ENCODE measurements at places on chromosomes 5 and 9.

DNA sequence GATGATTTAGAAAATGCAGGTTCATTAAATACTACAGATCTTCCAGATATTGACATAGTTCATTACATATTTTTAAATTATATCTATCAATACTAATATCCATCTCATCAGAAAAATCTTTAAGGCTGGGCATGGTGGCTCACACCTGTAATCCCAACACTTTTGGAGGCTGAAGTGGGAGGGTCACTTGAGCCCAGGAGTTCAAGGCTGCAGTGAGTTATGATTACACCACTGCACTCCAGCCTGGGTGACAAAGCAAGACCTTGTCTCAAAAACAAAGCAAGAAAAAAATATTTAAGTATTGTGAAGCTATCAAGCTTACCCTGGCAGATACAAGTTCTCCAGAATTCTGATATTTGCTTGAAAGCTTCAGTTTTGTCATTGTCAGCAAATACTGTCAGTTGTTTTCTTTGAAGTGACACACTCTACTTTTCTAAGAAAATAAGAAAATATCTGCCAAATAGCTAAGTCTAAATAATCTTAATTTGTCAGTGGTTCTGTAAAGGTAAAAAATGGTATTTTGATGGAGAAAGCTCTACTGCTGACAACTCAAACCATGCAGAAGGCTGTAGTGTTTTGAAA, 14.9 kb downstream of the LYRM7 start:
- DNase-seq, result no peak

GRCh38 chr9:33329979-33330378, 39.7 kb downstream of the NFX1 start:
- no peak for DNase-seq

DNA sequence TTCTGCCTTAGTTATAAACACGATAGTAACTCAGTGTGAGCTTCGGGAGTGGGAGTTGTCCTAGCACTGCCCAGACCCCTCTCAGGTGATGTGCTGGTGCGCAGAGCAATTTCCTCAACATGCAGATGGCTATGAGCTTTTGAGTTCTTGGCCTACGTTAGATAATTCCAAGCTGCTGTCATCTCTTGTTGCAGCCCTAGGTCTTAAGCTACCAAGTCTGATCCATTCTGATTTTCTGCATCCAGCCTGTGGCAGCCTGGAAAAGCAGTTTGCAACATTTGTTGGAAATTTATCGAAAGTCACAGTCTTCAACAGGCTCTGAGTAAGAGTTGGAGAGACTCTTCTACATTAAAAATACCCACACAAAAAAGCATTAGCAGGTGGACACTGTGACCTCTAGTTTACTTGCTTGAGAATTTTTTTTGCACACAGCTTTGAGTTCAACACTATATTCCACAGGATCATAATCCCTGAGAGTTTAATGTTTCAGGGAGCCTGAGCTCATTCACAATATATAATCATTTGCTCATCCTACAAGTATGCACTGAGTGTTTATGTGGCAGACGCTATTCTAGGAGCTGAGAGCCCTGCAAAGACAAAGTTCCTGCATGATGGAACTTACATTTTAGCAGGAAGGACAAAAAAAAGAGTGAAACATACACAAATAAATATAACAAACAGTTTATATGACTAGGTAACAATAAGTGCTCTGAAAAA, 91.6 kb downstream of the UBE2QL1 start:
- no peak for DNase-seq

DNA sequence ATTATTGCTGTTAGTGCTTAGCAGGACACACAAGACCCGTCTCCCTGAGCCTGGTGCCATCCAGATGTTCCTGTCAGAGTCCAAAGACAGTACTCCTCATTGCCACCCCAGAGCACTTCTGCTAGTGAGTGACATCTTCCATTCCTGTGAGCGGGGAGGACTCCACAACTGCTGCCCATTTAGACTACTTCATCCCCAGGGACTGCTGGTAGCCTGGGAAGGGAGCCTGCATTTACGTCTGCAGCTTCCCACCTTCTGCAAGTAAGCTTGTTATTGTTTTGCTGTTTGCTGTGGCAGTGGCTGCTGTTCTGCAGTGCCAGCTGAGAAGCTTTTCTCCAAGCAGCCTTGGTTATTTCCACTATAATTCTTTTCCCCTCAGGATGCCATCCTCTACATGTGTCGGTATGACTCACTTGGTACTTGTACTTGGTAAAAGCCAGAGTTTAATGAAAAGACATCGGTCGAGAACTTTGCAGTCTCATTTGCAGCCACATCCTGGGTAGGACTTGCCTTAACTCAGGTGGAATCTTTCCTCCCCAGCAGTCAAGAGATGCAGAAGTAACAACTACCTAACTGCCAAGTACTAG, 10.6 kb upstream of the MAP1B start:
- DNase-seq, result no peak

GRCh38 chr5:34452170-34452828, 203.8 kb upstream of the RAI14 start:
- no peak for DNase-seq

DNA sequence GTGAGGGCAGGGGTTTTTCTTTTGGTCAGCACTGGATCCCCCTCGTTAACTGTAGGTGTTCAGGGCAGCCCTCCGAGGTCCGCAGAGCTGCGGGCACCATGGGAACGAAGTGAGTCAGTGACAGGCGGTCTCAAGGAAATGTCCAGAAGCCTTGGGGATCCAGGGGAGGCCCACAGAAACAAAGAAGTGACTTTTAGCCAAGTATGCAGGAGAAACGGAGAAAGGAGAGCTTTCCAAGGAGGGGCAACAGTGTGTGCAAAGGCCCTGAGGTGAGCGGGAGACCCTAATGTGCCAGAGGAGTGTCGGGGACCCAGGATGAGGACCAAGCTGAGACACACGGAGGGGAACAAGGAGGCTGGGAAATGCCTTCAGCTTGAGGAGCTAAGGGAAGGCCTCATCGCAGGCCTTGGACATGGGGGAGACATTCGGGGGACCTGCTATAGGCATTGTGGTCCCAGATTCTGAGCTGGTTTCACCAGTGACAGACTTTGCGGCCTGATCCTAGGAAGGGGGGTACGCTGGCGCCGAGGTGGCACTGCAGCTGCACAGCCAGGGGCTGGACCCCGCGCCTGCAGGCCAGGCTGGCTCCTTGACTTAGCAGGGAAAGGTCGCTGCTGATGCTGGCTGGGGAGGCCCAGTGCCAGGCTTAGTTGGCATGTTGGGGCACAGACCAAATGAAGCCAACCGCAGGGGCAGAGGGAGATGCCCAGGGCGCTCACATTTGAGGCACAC, 3.3 kb downstream of the LTC4S start:
- peak; percentile 20 for DNase-seq

DNA sequence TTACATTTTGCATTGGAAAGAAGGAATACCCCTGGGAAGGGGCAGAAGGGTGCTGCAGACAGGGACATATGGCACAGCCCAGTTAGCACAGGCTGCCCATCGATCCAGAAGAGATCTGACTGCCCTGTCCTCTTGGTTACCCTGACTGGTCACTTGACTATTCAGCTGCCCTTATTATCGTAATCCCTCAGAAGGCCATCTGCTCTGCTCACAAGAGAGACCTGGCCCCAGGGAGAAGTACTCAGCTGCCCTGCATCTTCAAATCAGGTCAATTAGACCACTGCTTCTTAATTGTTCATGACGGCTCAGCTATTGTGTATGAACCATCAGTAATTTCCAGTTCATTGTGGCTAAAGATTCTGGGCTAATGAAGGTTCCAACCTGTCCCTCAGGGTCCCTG, 345.0 kb downstream of the TLE1 start:
- DNase-seq, result no peak

DNA sequence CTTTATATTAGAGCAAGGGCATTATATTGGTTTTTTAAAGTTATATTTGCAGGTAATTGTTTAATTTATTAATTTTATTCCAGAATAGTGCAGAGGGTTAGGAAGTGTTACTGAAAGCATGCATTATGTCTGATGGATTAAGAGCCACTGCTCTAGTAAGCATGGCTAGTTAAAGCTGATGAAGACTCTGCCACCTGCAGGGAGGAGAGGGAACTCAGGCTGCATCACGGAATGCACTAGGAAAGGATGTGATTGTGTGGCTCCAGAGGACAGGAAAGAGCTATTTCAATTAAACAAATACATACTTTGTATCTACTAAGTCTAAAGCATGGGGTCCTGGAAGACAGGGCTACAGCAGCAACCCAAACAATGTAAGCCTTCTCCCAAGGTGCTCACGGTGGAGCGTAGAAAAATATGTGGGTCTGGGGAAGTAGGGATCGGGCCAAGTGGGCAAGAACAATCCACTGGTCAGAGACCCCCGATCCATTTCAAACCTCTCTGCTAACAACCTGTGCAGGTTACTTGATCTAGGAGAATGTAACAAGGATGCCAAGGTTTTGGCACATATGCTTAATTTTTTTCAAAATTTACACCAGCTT, 15.3 kb upstream of the GRXCR2 start:
- peak; percentile 86 for DNase-seq

DNA sequence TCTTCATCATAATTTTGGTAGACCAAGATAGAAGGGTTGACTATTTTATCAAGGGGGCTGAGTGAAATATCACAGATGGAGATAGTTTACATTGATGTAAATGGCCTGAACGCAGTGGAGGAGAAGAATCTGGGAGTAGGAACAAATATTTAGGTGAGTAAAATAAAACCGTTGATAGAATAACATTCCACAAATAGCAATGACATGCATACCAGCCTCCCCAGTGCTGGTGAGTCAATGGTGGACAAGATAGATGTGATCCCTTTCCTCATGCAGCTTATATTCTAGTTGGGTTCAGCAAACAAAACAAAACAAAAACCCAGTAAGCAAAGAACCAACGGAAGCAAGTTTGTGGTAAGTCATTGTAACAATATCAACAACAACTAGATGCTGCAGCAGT, 385.2 kb downstream of the FAM170A start:
- no peak for DNase-seq

DNA sequence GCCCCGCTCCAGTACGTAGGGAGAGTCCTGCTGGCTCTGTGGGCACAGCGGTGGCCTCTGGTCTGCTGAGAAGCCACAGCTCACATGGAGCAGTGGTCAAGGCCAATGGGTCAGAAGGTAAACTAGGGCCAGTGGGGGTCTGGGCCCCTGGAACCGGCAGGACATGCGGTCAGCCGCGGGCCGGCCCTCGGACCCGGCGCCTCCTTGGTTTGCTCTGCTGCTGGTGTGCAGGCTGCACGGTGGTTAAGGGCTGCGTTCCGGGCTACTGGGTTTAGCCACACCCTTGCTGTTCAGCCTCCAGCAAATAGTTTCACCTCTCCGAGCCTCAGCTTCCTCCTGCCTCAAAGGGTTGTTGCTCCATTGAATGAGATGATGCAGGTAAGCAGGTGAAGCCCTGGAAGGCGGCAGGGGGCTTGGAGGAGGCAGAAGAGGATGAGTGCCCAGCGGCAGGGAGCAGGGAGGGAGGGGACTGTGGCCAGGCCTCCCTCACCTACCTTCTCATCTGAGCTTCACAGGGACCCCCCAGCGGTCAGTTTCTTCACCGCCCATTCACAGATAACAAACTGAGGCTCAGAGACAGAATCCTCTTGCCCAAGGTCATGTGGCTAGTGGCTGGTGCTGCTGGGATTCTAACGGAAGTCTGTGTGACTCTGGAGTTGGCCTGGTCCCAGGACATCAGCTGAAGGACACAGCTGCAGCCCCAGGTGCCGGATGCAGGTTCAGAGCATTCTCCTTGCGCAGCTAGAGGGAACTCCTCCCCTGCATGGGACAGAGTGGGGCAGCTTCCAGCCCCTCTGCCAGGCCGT, 3.7 kb upstream of the COL5A1 start:
- no peak for DNase-seq

GRCh38 chr5:140007311-140007710, 35.8 kb downstream of the NRG2 start:
- no peak for DNase-seq

DNA sequence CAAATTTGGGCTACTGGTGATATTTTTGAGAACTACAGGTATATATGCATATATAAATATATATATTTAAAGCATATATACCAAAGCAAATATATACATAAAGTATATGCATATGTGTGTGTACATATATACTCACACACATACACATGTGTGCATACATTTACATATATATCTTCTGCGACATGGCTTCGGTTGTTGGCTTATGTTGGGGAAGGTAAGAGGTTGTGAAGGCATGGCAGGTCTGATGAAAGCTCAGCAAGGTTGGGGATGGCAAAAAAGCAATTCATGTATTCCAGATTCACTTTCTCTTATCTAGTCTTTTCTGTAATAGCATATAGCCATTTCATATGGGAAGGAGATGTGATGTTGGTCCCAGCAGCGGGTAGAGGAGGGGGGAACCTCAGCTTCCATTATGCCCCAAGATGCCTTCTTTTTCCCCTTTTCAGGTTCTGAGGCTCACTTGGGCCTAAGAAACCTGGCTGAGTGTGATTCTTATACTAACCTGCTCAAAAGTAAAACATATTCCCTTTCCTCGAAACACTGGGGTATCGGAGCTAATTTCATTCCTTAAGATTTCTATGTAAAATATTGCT, 201.7 kb downstream of the MEF2C start:
- DNase-seq, result no peak

DNA sequence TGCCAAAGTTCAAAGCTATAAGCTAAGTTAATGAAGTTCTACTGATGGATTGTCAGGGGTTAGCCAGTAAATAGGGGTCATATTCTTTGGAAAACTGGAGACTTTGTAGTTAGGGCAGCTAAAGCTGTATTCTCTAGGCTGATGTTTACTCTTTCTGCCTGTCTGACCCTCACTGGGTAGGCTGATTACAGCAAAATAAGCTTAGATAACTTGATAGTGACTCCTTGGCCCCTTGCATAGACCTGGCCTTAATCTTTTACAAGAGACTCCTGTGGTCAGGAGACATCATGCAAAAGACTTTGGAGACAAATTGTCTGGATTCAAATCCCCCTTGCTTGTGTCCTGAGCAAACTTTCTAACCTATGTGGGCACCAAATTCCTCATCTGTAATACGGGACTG, 314.4 kb upstream of the MSX2 start:
- DNase-seq, result no peak

GRCh38 chr9:128421482-128421996, 882 bp downstream of the CERCAM start:
- DNase-seq, result peak; percentile 78

GRCh38 chr5:25544652-25545249, 900.0 kb upstream of the CDH10 start:
- DNase-seq, result peak; percentile 75

GRCh38 chr5:980001-980588, 28.5 kb upstream of the NKD2 start:
- DNase-seq, result no peak

Data from hematopoietic multipotent progenitor cell treated with erythropoietin and hydrocortisone succinate and interleukin-3 and kit ligand, for 4 days (in vitro differentiated cells).